ENCODE measurements at places on chromosomes 1 and 21.

- no peak for DNase-seq
These were observed 263.1 kb downstream of the CAMTA1 start for GRCh38 chr1:7048395-7048794.

DNA sequence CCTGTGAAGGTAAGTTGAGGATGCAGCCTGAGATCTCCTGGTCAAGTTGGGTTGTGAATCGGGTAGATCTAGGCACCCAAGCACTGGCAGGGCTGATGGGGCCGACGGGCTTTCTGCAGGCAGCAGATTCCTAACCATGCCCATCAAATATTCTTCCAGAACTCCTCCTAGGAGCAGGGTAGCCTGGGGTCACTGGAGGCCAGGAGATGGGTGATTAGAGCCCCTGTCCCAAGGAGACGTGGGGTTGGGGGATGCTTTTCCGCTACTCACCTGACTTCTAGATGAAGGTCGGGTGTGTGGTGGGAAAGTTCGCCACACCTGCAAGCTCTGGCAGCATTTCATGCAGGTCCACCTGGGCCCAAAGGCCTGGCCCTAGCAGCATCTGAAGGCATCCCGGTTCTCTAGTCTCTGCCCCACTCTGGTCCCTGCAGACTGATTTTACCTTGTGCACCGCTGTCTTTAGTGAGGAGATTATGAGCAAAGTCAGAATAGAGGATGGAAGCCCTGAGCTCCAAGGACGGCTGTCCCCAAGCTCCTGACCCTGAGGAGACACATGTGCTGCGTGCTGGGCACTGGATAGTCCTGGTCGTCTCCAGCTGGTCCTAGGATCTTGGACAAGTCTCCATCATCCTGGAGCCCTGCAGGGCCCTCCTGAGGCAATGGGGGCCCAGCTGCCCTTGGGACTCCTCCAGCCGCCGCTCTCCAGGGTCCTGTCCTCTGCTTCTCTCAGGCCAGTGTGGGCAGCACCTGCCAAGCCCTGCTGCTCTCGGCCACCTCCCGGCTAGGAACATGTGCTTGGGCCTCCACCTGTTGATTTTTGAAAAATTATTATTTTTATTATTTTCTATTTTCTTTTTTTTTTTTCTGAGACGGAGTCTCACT is 21.8 kb upstream of the C2CD2 start:
- DNase-seq = no peak

GRCh38 chr1:164515711-164516331 is 43.2 kb upstream of the PBX1 start:
- no peak for DNase-seq

- DNase-seq = no peak
These were observed 541.3 kb downstream of the OMA1 start for GRCh38 chr1:58005212-58005611.

- DNase-seq = no peak
These were observed 21.8 kb downstream of the CYP4B1 start for GRCh38 chr1:46820560-46821060.

- no peak for DNase-seq
These were observed 1.5 kb upstream of the THRAP3 start for GRCh38 chr1:36222481-36223380.

DNA sequence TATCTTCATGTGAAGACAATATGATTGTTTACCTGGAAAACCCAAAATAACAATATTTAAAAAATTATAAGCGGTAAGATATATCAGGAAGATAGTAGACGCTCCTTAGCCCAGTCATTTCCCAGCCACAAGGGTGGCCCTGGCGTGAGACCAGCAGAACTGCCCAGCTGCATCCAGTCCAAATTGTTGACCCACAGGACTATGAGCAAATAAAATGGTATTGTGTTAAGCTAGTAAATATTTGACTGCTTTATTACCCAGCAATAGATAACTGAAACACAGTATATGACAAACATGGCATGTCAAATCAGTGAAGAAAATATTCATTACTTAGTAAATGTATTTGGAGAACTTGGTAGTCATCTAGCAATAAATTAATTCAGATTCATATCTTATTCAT is 294.3 kb upstream of the SPAG17 start:
- no peak for DNase-seq

DNA sequence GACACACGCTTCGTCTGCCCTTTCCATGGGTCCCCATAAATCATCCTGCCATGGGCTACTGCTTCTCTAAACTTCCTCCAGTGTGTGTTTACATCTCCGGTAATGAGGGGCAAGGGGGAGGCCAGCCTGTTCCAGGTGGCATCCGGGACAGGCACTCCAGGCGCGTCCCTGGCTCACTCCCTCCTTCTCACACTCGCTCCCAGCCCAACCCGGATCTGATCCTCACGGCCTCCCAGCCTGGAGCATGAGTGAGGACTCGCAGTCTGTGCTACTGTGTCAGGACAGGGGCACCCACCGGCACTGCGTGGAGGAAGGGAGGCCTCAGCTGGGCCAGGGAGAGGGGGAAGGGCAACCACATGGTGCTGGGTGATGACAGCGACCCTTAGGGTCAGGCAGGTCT is 225.4 kb downstream of the TRABD2B start:
- no peak for DNase-seq

- no peak for DNase-seq
These were observed 72.2 kb downstream of the ATF6 start for GRCh38 chr1:161838362-161838761.

- no peak for DNase-seq
These were observed 385.6 kb upstream of the ST6GALNAC5 start for GRCh38 chr1:76481672-76482071.

GRCh38 chr1:198669023-198669698 is 30.3 kb downstream of the PTPRC start:
- no peak for DNase-seq

DNA sequence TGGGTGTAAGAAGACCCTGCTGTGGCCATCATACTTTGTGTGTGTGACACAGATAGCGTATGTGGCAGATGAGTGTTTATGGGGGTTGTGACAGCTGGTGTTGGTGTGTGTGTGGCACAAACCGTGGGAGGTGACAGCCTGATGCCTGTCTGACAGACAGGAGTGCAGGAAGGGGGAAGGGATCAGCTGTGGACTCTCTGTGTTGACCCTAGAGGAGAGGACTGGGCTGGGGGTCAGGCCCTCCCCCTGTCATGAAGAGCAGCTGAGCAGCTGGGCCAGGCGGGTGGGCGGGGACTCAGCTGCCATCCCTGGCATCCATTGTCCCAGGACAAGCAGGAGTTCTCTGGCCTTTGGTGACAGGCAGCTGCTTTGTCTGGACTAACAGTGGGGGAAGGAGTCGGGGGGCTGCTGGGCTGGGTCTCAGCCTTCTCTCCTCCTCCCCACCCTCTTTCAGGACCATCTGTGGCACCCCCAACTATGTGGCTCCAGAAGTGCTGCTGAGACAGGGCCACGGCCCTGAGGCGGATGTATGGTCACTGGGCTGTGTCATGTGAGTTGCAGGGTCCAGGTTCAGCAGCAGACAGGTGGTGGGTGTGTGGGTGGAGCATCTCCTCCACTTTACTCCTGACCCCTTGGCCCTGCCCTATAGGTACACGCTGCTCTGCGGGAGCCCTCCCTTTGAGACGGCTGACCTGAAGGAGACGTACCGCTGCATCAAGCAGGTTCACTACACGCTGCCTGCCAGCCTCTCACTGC is 2.3 kb downstream of the PLK3 start:
- DNase-seq = no peak

- DNase-seq = no peak
These were observed 22.0 kb upstream of the PRELP start for GRCh38 chr1:203453616-203454015.

GRCh38 chr1:23720256-23720995 is 22.8 kb upstream of the ELOA start:
- no peak for DNase-seq

DNA sequence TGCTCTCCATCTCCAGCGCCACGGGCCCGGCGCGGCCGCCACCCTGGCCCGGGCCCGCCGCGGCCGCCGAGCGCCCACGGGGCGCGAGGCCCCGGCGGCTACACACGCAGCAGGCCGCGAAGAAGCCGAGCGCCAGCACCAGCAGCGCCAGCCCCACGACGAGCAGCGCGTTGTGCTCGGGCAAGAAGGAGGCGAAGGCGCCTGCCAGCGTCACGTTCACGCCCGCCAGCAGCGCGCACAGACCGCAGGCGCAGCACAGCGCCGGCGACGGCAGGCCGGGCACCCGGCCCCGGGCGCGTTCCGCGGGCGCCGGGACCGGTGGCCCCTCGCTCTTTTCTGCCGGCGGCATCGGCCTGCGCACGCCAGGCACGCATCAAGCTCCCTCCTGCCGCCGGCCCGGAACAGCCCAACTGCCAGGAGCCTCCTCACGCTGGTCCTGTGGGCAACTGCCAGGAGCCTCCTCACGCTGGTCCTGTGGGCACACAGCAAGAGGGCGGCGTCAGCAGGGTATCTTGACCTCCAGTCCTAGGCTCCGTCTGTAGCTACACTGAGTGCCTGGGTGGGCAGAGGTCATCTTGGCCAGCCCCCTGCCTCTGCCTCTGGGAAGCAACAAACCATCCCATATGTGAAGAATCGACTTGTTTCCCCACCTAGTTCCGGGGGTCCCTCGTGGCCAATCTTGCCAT is 18.1 kb downstream of the KNCN start:
- DNase-seq = no peak

GRCh38 chr1:107914119-107914765 is 50.7 kb downstream of the VAV3 start:
- DNase-seq = no peak

DNA sequence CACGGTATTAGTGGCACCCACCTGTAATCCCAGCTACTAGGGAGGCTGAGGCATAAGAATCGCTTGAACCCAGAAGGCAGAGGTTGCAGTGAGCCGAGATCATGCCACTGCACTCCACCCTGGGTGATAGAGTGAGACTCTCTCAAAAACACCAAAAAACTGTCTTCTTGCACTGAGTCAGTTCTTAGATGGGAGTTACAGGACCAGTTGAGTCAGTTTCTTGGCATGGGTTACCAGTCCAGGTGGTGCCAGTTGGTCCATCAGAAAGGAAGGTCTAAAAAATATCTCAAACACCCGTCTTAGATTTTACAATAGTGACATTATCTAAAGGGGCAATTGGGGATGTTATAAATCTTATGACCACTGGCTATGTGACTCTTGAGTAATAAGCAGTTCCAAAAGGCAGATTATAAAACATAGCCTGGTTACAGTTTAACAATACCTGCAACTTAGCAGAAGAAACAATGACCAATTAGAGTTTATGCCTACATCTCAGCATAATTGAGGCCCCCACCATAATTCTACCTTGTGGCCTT is 206.9 kb upstream of the FGGY start:
- no peak for DNase-seq

GRCh38 chr1:29639156-29639736 is 402.9 kb downstream of the PTPRU start:
- DNase-seq = no peak

DNA sequence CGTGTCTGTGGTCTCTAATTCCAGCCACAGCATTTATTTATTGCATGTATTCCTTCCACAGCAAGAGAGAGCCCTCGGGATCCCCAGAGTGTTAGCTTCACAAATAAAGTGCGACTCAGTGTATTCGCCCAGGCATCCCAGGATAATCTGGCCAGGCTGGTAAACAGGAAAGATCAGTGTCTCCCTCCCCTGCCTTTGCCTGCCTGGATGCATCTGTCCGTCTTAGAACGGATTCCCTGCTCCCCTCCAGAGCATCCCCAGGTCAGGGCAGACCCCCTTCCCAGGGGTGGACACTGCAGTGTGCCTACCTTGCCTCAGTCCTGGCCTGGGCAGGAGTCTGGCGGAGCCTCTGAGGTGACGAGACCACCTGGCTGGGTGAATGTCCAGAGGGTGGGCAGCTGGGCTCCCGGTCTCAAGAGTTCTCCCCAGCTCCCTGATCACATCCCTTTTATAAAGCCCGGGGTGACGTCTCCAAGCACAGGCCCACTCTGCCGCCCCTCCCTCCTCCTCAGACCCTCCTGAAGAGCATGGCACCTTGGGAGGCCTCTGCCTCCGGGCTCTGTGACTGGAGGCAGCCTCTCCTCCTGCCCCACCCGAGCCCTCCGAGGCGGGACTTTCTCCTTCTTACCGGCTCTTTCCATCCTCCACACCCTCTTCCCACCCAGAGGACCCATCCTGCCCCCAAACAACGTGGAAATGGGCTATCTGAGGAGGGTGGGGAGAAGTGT is at the start of gene KISS1:
KISS1 (minus strand) TSS at position 424 of the 728 bp plus-strand sequence. CDS start 3,615 bp downstream, outside the sequence.
- no peak for DNase-seq

- DNase-seq = no peak
These were observed 624 bp downstream of the ARHGAP29 start for GRCh38 chr1:94236630-94237290.

DNA sequence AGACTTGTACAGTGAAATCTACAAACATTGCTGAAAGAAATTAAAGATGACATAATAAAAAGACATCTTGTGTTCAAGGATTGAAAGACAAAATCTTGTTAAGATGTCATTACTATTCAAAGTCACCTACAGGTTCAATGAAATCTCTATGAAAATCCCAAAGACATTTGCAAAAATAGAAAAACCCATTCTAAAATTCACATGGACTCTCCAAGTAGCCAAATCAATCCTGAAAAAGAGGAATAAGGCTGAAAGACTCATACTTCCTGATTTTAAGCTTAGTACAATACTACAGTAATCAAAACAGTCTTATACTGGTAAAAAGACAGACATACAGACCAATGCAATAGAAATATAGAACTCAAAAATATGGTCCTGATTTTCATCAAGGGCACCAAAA is 78.6 kb downstream of the PCSK9 start:
- DNase-seq = no peak

- no peak for DNase-seq
These were observed 152.6 kb downstream of the ZC3H11B start for GRCh38 chr1:219460081-219460895.

DNA sequence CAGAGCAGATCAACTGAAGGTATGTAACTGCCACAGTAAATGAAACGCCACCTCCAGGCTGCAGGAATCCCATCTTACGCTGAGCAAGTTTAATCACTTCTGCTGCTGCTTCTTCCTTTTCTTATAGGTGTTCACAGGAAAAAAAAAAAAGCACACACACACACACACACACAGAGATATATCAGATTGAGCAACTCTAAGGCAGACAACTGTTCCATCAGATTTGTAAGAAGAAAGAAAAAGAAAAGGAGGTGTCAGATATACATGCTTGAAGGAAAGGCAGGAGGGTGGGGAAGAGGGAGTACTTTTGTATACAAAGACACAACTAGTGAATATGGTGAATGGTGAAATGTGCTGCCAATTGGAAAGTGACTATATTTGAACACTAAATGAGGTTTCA is 28.6 kb downstream of the DSTYK start:
- DNase-seq = no peak

- DNase-seq = no peak
These were observed 52.3 kb upstream of the SIPA1L2 start for GRCh38 chr1:232682248-232682647.

DNA sequence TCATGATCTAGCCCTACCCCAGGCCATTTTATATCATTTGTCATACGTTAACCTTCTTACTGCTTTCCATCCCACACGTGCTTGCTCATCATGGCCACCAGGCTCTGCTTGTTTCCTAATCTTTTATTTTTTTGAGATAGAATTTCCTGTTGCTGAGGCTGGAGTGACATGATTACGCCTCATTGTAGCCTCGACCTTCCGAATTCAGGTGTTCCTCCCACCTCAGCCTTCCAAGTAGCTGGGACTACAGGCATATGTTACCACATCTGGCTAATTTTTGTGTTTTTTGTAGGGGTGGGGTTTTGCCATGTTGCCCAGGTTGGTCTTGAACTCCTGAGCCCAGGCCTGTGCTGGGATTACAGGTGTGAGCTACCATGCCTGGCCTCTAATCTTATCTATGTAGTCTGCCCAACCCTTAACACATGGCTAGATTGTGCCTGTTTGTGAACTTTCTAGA is 3.3 kb downstream of the UAP1 start:
- DNase-seq = no peak

All from stimulated activated CD8-positive, alpha-beta memory T cell treated with anti-CD3 and anti-CD28 coated beads, Interleukin-2, amount 100 ng/mL, for 1 hour (primary cell).